Thoracic aorta (tissue), 2 donors: ENCODE measurements at places on chromosomes 4 and X.

DNA sequence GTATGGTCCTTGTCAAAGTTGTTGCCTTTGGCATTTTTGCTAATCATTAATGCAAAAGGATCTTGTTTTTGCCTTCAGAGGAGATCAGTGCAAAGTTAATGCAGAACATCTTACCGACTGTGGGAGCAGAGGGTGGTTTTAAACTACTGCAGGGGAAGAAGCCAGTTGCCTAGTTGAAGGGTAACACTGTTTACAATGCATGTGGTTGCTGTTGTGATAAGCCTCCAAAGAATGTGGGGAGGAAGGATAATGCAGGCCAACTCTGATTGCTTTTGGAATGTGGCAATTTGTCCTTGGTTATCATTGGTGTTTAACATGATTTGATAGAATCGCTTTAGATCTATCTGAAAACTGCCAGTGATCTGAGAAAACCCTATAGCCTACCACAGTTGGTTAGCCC, 204.3 kb upstream of the TLL1 start:
- no peak for DNase-seq

DNA sequence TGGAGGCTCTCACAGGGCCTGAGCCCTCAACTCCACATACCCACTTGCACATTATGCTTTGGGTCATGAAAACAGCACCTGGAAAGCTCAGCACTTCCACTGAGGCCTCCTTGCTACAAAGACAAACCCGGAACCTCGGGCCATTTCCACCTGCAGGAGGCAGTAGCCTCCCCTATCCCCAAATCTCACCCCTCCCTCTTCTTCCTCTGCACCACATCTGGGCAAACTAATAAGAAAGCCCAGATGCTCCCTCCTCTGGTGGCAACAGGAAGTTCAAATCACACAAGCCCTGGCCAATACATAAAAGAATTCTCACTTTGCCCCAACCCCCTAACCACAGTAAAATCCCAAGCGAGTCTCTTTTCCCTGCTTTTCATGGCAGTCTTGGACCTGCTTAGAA, 136.4 kb downstream of the MAPK10 start:
- no peak for DNase-seq

DNA sequence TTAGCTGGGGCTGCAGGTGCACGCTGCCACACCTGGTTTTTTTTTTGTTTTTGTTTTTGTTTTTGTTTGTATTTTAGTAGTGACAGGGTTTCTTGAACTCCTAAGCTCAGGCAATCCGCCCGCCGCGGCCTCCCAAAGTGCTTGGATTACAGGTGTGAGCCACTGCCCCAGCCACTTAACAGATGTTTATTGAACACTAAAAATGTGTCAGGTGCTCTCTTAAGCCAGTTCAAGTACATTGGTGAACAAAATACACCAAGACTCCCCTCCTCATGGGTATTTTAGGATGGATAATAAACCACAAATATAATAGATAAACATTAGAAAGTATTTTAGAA, 69.9 kb downstream of the TRAPPC11 start:
- no peak for DNase-seq

DNA sequence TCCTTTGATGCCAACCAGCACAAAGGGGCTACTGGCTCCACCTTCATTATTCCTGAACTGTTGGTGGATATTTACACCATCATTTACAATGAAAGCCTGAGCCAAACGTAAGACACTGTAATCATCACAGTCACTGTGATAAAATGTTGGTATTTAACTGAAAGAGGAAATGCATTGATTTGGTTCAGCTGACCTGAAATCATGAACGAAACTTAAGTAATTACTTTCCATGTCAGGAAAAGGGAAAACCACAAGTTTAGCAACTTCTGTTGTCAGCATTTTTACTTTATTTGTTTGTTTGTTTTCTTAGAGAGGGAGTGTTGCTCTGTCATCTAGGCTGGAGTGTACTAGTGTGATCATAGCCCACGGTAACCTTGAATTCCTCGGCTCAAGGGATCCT, 247.8 kb upstream of the FAM47A start:
- DNase-seq = no peak

DNA sequence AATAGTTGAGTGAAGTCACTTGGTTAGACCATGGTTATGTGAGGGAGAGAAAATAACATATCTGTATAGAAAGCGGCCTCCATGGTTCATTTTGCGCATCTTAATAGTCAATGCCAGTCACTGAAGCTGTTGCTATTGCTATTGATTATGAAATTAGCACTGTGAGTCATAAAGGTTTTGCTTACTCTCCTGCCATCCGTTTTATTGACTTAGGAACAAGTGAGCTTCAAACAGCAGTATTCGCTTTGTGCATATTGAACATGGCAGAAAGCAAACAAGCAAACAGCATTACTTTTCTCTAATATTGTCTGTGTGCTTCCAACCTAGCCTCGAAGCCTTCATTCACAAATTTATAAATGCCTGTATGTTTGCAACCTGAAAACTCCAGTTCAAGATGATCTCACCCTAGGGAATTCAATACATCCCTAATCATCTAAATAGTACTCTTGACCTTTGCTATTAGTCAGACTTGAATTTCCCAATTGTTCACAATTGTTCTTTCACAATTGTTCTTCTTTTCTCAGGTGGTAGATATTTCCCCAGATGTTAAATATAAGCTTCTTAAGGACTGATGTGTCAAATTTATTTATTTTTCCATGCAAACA, 55.9 kb upstream of the GABRA2 start:
- DNase-seq = no peak
